ENCODE measurements at places on chromosomes 6 and 20.
A peak's percentile ranks its signal among the peaks of the same experiment; 100 is the strongest.

- DNase-seq: no peak
Observed at GRCh38 chr6:106517706-106518105, 111.6 kb downstream of the RTN4IP1 start.

GRCh38 chr20:62776692-62777527 lies 19.4 kb upstream of the MRGBP start:
- peak; percentile 29 for DNase-seq

DNA sequence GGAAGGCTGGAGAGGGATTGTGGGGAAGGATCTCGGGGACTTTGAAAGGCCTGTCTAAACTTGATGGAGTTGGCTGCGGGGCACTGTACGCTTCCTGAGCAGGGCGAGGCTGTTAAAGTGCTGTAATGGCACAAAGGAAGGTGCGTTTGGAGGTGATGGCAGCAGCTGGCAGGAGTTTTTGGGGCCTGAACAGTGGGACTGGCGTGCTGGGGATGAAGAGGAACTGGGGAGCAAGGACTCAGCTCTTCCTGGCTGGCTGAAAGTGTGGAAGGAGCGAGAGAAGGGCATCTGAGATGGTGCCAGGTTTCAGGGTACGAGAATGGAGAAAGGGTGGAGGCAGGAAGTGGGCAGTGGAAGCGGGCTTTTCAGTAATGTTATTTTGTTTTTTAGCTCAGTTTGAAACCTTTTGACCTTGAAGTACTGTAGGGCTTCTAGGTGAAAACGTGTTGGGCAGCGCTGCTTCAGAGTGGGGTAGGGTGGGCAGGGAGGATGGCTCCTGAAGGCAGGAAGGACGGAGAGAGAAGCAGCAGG lies 8.0 kb downstream of the TMEM181 start:
- no peak for DNase-seq

- DNase-seq: no peak
Observed at GRCh38 chr20:13186043-13186774, 34.9 kb upstream of the ISM1 start.

GRCh38 chr6:137519629-137520176 lies 25.5 kb upstream of the OLIG3 start:
- no peak for DNase-seq

- DNase-seq: no peak
Observed at GRCh38 chr20:33790566-33790965, 20.6 kb upstream of the CHMP4B start.

DNA sequence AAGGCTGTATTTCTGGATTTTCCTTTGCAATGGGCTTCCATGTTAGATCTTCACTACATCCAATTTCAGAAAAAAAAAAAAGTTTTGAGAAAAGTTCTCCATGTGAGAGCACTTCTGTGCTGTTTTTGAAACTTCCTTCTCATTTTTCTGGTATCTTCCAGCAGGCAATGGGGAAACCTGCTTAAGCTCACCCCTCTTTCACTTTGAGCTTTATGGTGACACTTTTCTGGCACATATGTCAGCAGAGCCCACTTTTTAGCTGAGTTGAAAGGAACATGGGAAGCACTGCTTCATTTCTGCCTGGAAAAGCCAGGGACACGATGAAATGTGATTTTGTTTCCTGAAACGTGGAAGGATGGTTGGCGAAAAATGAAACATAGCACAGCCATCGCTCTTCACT lies 293.7 kb downstream of the PLCB1 start:
- no peak for DNase-seq

- no peak for DNase-seq
Observed at GRCh38 chr20:17611290-17611539, 41.3 kb downstream of the DSTN start.

DNA sequence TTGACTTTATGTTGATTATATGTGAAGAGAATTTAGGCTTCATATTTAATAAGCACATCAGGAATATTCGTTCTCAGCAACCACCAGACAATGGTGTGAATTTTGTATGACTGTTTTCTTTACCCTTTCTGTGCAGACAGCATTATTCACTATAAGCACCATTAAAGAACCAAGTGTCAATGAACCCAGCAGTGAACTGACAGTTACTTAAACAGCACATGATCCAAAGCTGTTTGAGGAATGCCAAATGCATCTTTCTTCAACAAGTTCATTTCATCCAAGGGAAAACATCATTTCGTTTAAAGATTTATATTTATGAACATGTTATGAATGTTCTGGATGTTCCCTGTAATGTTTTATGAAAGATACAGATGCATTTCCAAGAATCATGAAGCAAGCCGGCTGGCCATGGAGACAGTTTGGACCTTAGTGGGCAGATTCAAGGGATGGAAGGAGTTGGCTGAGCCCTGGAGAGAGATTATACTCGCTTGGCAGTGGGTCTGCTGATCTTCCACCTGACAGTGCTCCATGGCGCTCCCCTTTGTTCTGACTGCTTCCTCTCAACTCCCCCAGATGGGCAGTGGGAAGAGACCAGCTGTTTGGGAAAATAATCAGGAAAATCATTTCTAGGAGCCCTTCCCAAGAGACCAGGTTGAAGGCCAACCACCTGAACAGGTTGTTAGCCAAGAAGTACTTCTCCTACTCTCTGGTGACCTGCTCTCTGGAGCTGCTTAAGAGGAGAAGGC lies 326.0 kb upstream of the RSPO3 start:
- DNase-seq: no peak

GRCh38 chr6:63149730-63150129 lies 61.5 kb upstream of the FKBP1C start:
- DNase-seq: no peak

DNA sequence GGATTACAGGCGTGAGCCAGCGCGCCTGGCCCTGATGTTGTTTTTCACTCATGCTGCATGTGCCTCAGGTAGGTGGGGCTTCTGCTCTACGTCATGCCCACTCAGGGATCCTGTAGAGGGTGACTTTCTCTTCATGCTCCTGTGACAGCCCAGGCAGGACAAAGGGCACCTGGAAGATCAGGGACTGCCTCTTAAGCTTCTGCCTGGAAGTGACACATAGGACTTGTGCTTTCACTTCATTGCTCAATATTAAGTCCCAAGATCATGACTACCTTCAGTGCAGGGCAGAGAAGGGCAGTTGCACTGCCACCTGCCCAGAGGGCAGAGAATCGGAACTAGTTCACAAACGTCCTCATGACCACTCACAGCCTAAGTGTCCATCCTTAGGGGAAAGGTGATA lies 249.5 kb upstream of the SULF2 start:
- DNase-seq: no peak

- DNase-seq: no peak
Observed at GRCh38 chr6:140893432-140893831, 1239.3 kb upstream of the GJE1 start.

GRCh38 chr6:152268846-152269442 lies 368.2 kb downstream of the SYNE1 start:
- DNase-seq: no peak

- no peak for DNase-seq
Observed at GRCh38 chr6:131065824-131066171, 2.8 kb upstream of the EPB41L2 start.

- DNase-seq: no peak
Observed at GRCh38 chr6:129426343-129426742, 283.6 kb downstream of the ARHGAP18 start.

DNA sequence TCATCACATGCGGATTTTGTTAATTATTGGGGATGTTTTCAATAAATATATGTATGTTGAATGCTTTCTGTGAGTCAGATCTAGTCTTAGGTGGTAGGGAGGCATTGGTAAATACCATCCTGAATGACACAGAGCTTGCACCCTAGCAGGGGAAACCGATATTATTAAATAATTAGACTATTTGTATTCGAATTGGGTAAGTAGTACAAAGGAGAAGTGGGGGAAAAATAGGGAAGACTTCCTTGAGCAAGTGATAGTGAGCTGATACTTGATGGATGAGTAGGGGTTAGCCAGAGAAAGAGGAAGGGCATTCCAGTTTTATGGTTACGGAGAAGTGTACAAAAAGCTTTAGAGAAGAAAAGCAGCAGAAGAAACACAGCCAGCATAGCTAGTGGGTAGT lies 1.5 kb downstream of the RIOK1 start:
- no peak for DNase-seq
